ENCODE measurements at places on chromosomes 5 and 9.

- no peak for DNase-seq
Measured at GRCh38 chr9:88965473-88965872, 25.8 kb upstream of the S1PR3 start.

- DNase-seq: no peak
Measured at GRCh38 chr9:116365056-116365471, 211.5 kb downstream of the PAPPA start.

GRCh38 chr5:66415208-66415607, 181.0 kb upstream of the MAST4 start:
- no peak for DNase-seq

DNA sequence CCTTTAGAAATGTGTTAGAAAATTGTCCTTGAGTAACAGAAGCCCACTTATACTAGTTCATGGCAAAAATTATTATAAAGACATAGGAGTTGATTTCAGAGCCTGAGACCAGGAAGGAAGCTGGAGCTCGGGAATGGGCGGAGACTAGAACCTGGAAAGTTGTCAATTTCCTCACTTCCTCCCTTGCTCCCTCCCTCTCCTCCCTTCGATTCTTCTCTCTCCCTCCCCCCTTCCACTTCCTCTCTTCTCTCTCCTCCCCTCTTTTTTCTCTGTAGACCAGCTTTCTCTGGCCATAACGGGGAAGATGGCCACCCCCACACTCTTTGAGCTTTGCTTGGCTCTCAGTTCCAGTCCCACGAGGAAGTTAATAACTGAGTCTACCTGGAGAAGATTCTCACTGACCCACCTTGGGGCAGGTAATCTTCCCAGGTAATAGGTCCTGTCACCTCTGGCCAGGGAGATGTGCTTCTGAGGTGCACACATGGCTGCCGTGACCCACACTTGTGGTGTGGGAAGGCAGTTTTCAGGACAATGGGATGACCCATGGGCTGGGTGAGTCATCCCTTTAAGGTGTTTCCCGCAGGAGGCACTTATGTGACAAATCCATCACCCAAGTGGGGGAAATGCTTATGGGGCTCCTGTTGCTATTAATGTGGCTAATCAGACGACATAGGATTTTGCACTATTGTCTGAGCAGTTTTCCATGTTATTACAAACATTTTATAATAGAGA, 78.7 kb downstream of the HSPA4 start:
- DNase-seq: no peak

DNA sequence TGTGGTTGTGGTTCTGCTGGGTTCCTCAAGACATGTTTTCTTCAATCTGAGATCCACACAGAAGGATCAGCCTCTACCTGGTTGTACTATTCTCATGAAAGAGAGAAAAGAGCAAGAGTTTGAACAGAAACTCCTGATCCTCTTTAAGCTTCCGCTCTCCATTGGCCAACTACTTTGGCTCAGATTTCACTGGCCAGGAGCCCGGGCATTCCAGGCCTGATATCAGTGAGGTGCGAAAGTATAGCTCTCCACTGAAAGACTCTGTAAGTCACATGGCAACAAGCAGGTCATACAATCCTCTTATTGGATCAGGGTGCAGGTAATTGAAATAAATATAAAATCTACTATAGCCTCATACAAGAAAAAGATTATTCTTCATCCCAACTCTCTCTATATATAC, 920.5 kb downstream of the TLE4 start:
- DNase-seq: no peak

Data from stimulated activated CD4-positive, alpha-beta T cell treated with anti-CD3 and anti-CD28 coated beads, Interleukin-1b, Interleukin-23, amount 100 ng/mL, for 48 hours (primary cell).